Subcutaneous adipose tissue (tissue), 4 donors: ENCODE measurements at places on chromosomes 4 and X. TPM values are rescaled to one million over a fixed set of nuclear protein-coding genes. Genes with fewer than 3 reads are reported as not detected.

The HPRT1 gene
- 25.4 TPM for total RNA-seq

The ATP1B4 gene
- not detected for total RNA-seq

The MTNR1A gene
- total RNA-seq: not detected

The GIMD1 gene
- not detected for total RNA-seq

The TACR3 gene
- not detected for total RNA-seq
